Progenitor cell of endocrine pancreas (in vitro differentiated cells): ENCODE measurements at places on chromosomes 1 and 21.

DNA sequence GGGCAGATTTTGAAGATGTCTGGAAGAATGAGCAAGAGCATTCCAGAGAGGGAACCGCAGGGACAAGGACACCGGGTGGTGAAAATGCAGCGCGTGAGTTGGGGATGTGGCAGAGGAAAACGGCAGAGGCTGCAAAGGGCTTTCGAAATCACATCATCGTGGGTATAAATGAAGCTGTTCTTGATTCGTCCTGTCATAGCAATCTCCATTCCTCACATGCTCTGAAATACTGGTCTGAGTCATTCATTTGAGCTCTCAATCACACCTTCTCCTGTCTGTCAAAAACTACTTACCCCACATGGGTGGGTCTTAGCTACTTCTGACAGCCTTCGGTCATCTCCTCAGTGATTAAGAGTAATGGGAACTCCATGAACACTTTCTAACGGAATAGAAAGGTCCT, 81.5 kb downstream of the ERG start:
- no peak for DNase-seq

DNA sequence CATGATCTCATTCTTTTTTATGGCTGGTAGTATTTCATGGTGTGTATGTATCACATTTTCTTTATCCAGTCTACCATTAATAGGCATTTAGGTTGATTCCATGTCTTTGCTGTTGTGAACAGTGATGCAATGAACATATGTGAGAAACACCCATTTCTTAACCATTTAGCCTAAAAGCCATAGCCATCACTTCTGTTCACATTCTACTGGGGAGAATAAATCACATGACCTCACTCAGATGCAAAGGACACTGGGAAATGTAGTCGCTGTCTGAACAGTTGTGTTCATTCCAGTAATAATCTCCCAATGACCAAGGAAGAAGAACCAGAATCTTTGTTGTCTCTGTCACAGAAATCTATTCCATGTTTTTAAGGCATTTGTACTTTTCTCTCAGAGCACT, 15.1 kb upstream of the PLA2G2E start:
- DNase-seq, result no peak

DNA sequence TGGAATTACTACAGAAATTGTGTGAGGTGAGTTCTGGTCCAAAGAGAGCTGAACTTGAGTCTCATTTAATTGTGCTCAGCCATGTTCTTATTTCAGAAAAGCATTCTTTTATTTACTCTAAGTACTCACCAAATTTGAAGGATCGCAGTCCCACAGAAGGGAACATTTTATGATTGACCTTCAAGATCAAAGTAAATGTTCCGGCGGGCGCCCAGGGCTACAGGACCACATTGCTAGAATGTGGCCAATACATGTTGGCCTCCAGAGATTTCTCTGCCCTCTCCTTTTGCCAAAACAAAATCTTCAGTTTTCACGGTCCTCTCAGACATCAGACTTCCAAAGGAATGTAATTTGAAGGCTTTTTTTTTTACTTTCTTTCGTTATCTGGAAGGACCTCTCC, 237.8 kb downstream of the FMN2 start:
- no peak for DNase-seq

- no peak for DNase-seq
These were observed 70.9 kb upstream of the GREM2 start for GRCh38 chr1:240682859-240683242.

- DNase-seq, result peak; percentile 24
These were observed 1.6 kb downstream of the ELOVL1 start for GRCh38 chr1:43366179-43366578.

GRCh38 chr1:118773656-118774055, 214.5 kb downstream of the TBX15 start:
- no peak for DNase-seq
